ENCODE measurements at places on chromosomes 12 and 14. TPM values are rescaled to one million over a fixed set of nuclear protein-coding genes. Genes with fewer than 3 reads are reported as not detected.

Gene TRAF3
- total RNA-seq = 16.7 TPM

Gene GLT1D1
- total RNA-seq = 4.4 TPM

Gene NTS
- 2.3 TPM for total RNA-seq

Gene GUCY2C
- not detected for total RNA-seq

Gene POMT2
- 41.5 TPM for total RNA-seq

Gene ZNF740
- total RNA-seq = 38.2 TPM

Gene NGB
- total RNA-seq = 0.22 TPM

Gene PLEK2
- not detected for total RNA-seq

- DNase-seq = no peak
Observed at GRCh38 chr14:22793976-22794375, 21.3 kb downstream of the SLC7A7 start.

- no peak for DNase-seq
Observed at GRCh38 chr12:75816897-75817296, 214.7 kb downstream of the PHLDA1 start.

DNA sequence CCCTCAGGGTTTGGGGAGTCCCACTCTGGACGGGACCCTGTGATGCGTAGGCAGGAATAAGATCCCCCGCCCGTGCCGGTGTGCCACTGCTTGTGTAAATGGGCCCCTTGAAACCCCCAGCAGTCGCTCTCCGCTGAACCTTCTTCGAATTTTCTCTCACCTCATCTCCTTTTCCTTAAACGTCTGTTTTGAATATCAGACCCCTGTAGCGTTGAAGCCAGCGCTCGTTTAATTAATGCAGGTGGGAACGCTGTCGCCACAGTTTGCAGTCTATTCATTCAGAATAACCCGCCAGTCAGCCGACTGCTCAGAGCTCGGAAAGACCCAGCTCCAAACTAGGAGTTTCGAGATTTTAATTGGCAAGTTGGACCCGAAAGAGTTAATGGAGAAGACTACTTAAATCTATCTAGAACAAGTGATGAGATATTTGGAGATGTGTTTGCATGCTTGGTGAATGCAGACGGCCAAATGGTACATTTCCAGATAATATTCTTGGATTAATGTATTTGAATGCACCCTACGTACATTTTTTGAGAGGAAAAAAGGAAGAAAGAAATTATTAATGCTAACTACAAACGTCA lies 739 bp upstream of the PPP2R5E start:
- no peak for DNase-seq

GRCh38 chr14:26794731-26795130 lies 196.9 kb upstream of the NOVA1 start:
- no peak for DNase-seq

DNA sequence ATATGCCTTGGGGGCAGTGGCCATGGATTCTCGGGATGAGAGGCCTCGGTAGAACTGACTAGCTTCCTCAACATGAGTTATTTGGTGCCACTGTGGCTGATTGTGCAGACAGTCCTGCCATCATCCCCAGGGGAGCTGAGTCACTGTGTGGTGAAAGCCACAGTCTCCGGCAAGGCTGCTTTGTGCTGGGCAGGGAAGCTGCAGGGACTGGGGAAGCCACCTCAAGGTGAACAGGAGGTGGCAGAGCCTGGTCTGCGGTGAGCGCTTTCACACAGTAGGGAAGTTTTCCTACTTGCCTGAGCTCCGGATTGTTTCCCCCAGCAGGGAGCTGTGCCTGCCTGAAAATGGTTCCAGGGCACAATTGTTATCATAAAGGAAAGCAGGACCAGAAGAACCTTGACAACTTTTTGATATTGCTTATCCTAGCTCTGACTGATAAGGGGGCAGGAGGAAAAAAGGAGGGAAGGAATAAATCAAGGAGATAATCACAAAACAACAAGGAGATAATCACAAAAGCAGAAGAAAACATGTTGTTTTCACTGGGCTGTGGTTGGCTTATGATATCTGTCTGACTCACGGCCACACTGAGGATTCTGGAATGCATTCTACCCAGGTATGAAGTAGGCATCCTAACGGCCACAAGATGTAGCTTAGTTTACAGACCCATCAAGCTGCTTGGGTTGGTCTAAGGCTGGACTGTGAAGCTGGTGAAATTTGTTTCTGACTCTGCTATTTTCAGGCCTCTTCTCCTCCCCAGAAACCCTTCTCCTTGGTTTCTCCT lies 32.2 kb upstream of the GNG2 start:
- DNase-seq = peak; percentile 55

DNA sequence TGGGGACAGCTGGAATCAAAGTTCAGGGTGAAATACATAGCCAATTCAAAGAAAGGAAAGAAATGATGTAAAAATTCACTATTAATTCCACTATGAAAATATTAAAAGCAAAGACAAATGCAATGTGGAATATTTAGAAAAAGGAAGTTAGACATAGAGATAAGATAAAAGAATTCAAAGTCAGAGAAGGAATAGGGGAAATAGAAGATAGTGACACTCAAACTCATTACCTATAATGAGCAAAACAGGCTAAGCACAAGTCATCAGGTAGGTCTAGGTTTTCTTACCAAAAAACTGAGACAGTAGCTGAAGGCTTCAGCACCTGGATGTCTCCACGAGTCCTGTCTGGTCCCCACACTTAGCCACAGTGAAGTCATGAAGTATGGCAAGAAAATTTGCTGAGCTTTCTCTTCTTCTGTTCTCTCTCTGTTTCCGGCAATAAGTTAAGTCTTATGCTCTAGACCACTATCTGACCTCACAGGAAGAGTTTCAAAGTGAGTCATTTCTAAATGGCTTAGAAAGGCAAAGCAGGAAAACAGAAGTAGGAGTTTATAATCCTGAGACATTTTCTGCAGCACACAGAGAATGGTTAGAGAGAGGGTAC lies at the start of gene C3AR1:
Gene C3AR1 (minus strand): TSS at position 369 of the 604 bp plus-strand sequence. CDS start 6,174 bp downstream, outside the sequence.
- DNase-seq = no peak

GRCh38 chr12:14784471-14784870 lies 18.8 kb downstream of the WBP11 start:
- DNase-seq = no peak

DNA sequence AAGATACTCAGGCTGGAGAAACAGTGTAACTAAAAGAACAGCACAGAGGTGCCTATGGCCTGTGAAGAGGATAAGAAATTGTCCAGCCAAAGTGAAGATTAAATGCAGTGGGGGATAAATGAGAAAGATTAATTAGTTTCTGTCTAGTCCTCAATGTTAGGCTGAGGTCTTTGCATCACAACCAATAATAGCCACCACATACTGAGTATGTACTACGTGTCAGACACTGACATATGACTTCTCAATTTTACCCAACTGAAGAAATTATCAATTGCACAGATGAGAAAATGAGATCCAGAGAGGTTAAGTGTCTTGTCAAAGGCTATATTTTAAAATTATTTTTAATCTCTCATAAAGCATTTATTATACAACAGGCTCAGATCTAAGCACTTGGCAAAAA lies 285.9 kb downstream of the PDZRN4 start:
- DNase-seq = no peak

DNA sequence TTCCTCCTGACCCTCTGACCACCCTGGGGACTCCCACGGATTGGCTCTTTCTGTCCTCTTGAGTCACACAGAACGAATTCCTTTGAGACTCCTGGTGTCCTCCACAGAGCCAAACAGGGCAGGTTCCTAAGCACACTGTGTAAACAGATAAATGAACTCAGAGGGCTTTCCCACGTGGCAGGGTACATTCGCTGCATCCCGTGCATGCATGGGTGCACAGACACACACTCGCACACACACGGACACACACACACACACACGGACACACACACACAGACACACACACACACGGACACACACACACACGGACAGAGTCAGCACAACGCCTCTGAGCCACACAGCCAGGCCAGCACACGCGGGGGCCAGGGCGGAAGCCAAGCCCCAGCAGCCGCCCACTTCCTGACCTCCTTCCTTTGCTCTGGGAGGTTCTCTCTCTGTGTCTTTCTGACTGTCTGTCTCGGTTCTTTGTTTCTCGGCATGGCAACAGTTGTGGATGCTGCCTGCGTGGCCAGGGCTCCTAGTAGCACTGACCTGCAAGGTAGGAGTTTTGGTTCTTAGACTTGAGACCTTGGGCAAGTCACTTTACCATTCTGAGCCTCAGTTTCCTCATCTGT lies 706 bp downstream of the CRACR2A start:
- no peak for DNase-seq

- DNase-seq = no peak
Observed at GRCh38 chr14:22403296-22403695, 185.7 kb downstream of the DAD1 start.

DNA sequence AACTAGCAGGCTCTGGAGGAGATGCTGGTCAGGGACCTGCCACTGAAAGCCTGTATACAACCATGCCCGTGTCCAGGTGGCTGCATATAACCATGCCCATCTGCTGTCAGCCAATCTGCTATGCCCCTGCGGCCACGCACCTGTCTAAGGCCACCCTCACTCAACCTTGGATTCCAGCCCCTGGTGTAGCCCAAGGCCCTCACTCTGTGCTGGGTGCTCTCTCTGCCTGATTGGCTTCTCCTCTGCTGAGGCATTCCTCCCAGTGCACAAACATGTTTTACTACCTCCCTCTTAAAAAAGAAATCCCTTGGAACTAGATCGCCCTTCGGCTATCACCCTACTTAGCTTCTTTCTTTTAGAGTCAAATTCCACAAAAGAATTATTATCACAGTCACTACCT lies 45.5 kb downstream of the ZFP36L1 start:
- DNase-seq = no peak

GRCh38 chr12:103301642-103302591 lies 193.9 kb downstream of the C12orf42 start:
- peak; percentile 81 for DNase-seq

DNA sequence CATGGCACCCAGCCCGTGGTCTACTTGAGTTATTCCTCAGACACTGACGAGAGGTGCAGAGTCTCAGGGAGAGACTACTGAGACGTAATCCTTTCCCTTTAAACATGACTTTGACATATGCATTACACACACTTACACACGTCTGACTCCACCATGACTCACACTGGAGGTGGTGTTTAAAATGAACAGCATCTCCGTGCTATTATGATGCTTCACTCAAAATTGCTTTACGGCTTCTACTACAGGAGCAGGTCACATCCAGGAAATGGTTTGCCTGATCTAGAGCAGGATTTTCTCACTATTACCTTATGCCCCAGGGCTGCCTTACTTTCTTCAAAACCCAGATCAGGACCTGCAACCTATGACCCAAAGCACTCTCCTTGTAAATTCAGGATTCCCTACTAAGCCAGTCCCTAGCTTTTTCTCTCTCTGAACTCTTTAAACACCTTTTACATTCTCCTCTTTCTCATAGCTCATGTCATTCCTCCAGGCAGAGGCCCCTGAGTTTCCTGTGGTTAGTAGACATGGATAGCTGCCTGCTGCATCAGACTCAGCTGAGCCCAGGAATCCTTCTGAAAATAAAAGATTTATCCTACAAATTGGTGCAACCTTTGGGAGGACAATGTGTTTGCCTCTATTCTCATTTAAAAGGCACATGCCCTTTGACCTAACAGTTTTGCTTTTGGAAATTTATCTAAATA lies 31.2 kb downstream of the TMCC3 start:
- no peak for DNase-seq

DNA sequence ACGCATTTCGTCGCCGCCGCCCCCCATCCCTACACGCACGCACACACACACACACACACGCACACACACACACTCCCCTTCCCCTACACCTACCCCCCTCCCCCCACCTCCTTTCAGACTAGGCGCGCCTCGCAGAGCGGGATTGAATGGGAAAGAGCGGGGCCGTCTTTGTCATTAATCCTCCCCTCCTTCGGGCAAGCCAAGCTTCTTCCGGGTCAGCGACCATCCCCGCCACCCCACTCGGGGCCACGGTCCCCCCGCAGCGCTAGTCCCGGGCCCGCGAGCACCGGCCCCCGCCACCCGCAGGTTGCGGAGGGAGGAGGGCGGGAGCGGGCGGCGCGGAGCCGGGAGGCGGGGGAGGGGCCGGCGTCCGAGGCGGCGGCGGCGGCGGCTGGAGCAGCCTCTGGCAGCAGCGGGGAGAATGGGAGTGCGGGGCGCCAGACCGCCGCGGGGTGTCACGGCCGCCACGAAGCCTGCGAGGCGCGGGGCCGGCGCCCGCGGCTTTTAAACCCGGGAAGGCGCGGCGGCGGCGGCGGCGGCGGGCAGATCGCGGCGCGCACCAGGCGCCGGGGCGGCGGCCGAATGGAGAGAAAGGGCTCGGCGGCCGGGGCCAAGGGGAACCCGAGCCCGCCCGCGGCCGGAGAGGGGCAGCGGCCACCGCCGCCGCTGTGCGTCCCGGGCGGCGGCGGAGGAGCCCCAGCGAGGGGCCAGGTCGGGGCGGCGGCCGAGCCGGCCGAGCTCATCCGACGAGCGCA lies at the start of gene TTC9:
Gene TTC9 (plus strand): TSS at position 369 of the 755 bp plus-strand sequence. CDS start 214 bp downstream, at position 583.
- DNase-seq = peak; percentile 73

DNA sequence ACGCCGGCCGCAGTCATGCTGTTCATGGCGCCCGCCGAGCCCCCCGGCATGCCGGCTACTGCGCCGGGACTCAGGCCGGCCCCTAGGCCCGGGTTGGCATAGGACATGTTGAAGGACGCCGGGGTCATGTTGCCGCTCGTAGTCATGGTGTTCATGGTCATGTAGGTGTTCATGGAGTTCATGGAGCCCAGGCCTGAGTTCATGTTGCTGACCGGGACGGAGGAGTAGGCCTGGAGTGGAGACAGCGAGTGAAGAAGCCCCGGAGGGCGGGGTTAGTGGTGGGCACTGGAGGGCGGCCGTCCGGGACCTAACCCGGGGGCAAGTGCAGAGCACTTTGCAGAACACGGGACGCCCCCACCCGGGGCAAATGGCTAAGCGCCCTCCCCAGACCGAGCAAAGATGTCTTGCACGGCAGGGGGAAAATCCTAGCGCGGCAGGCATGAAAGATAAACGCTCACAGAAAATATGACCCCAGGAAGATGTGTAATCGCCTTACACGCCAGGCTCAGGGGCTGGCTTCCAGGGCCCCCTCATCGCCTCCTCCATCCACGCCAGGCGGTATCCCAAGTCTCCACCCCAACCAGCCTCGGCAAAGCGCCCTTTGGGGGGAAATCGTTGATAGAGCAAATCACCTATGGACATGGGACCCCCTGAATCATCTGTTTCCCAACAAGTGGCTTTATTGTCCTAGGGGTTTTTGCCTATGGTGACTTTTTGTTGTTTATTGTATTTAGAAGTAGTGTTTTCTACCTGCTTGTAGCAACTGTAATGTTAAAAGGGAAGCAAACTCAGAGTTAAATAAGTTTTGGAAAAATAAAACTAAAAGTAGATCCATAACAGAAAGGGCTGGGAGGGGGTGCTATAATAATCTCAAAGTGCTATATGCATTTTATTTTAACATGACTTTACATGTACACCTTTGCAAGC lies 2.3 kb downstream of the FOXA1 start:
- no peak for DNase-seq

- DNase-seq = no peak
Observed at GRCh38 chr12:83827193-83827592, 1085.4 kb downstream of the SLC6A15 start.
